ENCODE measurements at places on chromosomes 13 and 19. TPM values are rescaled to one million over a fixed set of nuclear protein-coding genes. Genes with fewer than 3 reads are reported as not detected.

EFNB2 gene
- 62.4 TPM for polyA plus RNA-seq

DNA sequence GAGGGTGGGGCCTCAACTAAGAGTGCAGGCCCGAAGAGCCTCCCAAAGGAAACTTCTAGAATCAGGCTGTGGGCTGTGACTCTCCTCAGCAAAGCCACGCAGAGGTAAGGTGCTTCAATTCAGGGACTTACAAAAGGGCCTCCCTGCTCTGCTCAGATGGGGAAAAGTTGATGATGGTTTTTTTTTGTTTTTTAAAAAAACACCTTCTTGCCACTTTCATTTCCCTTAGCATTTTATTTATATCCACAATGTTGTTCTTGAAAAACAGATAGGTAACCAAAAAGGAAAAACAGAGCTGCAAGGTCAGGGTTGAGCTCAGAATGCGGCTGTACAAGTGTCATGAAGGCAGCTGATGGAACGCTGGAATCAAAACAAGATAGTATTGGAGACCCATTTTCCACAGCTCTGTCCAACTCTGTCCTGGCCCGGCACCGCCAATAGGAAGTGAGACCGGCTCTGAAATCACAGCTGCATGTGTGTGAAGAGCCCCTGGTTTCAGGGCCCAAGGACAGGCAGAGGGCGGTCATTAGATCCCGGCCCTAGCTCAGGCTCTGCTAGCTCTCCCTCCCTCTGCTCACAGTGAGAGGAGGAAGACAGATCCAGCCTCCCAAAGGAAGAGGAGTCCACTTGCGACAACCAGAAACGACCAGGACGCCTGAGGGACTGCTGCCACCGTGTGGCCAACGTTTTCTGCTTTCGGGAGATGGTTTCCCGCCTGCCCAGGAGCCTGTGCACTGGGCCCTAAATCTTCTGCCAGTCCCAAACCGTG is 58.3 kb downstream of the KLF2 start:
- peak; percentile 87 for DNase-seq

KLK4 gene
- 0.33 TPM for polyA plus RNA-seq

GRCh38 chr19:33697766-33698165 is 76.0 kb downstream of the CHST8 start:
- no peak for DNase-seq

DACT3 gene
- polyA plus RNA-seq, result 18.4 TPM

- peak; percentile 72 for DNase-seq
Measured at GRCh38 chr19:5966215-5966614, 11.7 kb downstream of the RANBP3 start.

GGACT gene
- 3.3 TPM for polyA plus RNA-seq

DNA sequence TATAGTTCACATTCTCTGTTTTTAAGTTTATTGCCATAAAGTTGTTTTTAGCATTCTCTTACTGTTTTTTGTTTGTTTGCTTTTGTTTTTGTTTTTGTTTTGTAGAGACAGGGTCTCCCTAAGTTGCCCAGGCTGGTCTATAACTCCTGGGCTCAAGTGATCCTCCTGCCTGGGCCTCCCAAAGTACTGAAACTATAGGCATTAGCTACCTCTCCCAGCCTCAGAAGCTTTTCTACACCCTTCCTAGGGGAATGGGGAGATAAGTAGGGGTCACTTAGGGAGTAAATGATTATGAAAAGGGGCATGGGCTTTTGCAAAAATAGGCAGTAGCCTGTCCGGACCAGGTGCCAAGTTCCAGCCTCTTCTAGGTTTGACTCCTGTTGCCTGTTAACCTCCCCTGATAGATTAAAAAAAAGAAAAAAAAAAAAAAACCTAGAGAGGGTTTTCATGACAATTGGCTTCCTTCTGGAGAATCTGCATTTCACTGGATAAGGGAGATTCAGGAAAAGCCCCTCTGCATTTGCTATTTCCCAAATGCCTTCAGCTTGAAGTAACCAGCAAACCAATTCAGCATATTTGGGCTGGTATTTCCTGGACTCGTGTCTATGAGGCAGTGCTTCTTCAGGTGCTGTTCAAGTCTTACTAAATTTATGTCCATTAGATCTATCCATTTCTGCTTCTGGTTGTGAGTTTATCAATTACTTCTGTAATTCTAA is 216.8 kb downstream of the TM9SF2 start:
- no peak for DNase-seq

GRCh38 chr19:18684642-18684993 is 1.1 kb downstream of the CRTC1 start:
- DNase-seq, result no peak

- DNase-seq, result no peak
Measured at GRCh38 chr13:44484562-44485138, 91.5 kb downstream of the TSC22D1 start.

NAT14 gene
- polyA plus RNA-seq, result 40.3 TPM

GRCh38 chr13:98416408-98416807 is 160.5 kb downstream of the STK24 start:
- peak; percentile 69 for DNase-seq

ZNF784 gene
- 5.5 TPM for polyA plus RNA-seq

GRCh38 chr13:113579686-113580085 is 4.9 kb upstream of the TFDP1 start:
- no peak for DNase-seq

FGF22 gene
- polyA plus RNA-seq, result 0.70 TPM

CNFN gene
- polyA plus RNA-seq, result 8.3 TPM

BRME1 gene
- 3.2 TPM for polyA plus RNA-seq

DNA sequence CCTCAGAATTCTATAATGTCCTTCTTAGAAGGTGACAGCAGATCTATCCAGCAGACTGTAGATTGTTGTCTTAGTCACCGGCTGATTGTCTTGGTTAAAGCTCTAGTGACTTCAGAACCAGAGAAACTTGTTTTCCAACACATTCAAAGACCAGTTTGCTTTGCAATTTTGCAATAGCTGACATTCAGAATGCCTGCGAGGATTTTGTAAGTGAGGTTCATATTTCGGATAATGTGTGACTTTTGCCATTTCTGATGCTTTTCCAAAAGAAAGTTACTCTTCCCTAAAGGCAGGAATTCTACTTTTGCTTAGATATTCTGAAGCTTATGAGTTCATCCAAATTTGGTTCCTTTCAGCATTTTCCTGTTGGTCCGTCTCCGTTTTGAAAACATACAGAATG is 13.2 kb downstream of the SPINT2 start:
- DNase-seq, result no peak

- DNase-seq, result peak; percentile 6
Measured at GRCh38 chr13:84574851-84575250, 692.6 kb upstream of the SLITRK1 start.

DNA sequence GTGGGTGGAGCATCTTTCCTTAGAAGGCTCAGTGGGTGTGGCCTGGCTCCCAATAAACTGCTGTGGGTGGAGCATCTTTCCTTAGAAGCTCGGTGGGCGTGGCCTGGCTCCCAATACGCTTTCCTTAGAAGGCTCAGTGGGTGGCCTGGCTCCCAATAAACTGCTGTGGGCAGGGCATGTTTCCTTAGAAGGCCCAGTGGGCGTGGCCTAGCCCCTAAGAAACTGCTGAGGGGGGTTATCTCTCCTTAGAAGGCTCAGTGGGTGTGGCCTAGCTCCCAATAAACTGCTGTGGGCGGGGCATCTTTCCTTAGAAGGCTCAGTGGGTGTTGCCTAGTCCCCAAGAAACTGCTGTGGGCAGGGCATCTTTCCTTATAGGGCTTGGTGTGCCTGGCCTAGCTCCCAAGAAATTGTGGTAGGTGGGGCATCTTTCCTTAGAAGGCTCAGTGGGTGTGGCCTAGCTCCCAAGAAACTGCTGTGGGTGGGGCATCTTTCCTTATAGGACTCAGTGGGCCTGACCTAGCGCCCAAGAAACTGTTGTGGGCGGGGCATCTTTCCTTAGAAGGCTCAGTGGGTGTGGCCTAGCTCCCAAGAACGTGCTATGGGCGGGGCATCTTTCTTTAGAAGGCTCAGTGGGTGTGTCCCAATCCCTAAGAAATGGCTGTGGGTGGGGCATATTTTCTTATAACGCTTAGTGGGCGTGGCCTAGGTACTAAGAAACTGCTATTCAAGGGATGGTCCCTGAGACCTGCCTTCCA is 10.3 kb downstream of the HSH2D start:
- DNase-seq, result peak; percentile 24

ANGPTL8 gene
- polyA plus RNA-seq, result 20.8 TPM

DNA sequence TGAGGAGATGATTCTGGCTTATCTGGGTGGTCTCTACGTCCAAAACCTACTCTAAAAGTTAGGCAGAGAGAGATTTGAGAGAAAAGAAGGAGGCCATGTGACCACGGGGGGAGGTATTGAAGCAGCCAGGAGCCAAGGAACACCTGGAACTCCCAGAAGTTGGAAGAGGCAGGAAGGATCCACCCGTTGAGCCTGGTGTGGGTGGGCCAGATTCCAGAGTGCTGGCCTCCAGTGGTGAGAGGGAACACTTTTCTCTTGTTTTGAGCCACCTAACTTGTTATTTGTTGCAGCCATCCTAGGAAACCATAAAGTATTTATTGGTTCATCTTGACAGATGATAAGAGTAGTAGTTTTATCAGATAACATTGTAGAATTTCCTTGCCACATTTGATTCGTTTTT is 396.9 kb downstream of the MYO16 start:
- DNase-seq, result no peak

AZU1 gene
- 0.94 TPM for polyA plus RNA-seq

GRCh38 chr19:6773323-6773931 is 919 bp downstream of the VAV1 start:
- no peak for DNase-seq

GRCh38 chr13:28099396-28100149 is 803 bp downstream of the FLT3 start:
- DNase-seq, result no peak

KCTD15 gene
- polyA plus RNA-seq, result 10.1 TPM

GRCh38 chr19:34327851-34328250 is 37.1 kb upstream of the GPI start:
- DNase-seq, result no peak

FBL gene
- polyA plus RNA-seq, result 69.6 TPM

GRCh38 chr13:43792076-43792881 is 5.5 kb upstream of the ENOX1 start:
- DNase-seq, result no peak

DNA sequence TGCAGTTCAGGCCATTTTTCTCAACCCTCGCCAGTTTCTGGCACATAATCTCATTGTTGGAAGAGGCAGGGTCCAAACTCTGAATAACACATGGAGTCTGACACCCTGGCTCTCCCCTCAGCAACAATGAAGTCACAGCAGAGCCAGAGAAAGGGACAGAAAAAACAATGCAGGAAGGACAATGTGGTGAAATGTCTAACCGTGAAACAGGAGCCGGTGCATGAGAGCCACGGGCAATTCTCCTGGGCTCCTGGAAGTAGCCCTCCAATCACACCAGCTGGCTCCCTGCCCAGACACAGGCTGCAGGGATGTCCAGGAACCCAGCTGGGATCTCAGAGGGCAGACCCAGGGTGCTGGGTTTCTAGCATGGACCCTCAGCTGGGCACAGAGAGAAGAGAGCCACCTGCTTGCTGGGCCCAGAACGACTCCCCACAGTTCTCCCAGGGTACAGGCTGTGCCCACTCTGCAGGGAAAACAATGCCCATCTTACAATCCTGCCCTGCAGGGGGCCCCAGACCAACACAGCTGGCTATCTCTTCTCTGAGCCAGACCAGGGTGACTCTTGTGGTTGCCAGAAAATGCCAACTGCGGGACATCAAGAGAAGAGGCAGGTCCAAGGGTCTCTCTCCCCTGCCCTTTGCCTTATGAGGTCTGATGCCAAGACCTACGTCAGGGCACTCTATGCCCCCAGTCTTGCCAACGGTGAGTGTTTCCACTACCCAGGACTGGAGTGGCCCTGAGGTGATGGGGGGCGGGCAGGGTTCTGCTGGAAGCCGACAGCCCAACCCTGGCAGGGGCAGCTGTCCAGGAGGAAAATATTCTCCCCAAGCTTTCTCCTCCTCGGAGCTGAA is 64.5 kb downstream of the CEBPG start:
- DNase-seq, result no peak

DNA sequence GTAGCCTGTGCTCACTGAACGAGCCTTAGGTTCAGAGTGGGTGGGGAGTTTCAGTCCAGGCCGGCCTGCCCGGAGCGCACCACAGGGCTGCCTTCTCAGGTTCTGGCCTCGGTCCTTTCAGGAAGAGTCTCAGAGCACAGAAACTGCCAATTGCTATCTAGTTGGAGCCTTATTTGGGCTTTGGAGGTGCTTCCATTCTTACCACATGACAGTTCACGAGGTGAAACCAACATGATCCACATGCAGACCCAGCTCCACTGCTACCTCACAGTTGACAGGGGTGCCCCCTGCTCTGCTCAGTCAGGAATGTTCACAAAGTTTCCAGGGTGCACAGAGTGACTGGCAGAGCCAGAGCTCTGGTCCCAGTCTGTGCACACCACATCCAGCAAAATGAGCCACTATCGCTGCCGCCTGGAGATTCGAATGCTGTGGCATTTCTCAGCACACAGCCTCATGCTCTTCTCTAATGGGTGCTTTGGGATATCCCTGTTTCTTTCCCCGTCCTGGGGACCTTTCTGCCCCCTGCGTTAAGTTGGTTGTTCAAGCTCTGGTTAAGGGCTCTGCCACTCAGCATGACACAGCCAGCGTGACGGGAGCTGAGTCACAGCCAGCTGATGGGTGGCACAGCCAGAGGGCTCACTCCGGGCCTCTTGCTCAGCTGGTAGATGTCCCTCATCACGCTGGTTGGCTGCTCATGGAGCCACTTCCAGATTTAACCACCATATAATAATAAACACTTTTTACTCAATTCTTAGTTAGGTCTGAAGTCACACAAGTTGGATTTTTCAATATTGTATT is 7.5 kb upstream of the SACS start:
- DNase-seq, result no peak

ZNF555 gene
- polyA plus RNA-seq, result 2.7 TPM

NCR1 gene
- polyA plus RNA-seq, result not detected

DNA sequence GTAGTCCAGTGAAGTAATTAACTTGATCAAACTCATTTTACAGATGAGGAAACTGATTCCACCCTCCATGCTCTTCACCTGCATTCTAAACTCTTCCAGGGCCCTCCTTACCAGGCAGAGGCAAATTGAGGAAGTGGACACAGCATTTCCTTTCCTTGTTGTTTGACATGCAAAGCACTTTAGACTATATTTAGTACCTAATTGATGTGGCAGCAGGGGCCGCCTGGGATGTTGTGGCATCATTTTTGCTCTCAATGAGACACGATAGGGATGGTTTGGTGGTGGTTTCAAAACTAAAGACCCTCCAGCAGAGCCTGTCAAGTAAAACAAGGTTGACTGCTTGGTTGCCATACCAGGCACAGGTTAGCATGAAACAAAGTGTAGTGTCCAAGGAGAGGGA is 7.9 kb downstream of the SIPA1L3 start:
- DNase-seq, result no peak

- no peak for DNase-seq
Measured at GRCh38 chr13:98998831-98999638, 21.2 kb upstream of the DOCK9 start.

All from hepatocyte (in vitro differentiated cells).